ENCODE measurements at places on chromosomes 4 and X. TPM values are rescaled to one million over a fixed set of nuclear protein-coding genes. Genes with fewer than 3 reads are reported as not detected.
A peak's percentile ranks its signal among the peaks of the same experiment; 100 is the strongest.

Gene CRMP1
- 1.3 TPM for total RNA-seq

Gene FAAH2
- not detected for total RNA-seq

Gene USP9X
- 141 TPM for total RNA-seq

Gene LUZP4
- not detected for total RNA-seq

Gene PITX2
- total RNA-seq, result 3.5 TPM

Gene ACE2
- total RNA-seq, result 0.62 TPM

Gene DMP1
- total RNA-seq, result not detected

Gene SPACA5
- total RNA-seq, result not detected

Gene CLIC2
- total RNA-seq, result 12.7 TPM

Gene LRIT3
- 0.62 TPM for total RNA-seq

Gene TACR3
- not detected for total RNA-seq

- no peak for ATAC-seq
Observed at GRCh38 chr4:2598511-2599303, 62.3 kb downstream of the FAM193A start.

DNA sequence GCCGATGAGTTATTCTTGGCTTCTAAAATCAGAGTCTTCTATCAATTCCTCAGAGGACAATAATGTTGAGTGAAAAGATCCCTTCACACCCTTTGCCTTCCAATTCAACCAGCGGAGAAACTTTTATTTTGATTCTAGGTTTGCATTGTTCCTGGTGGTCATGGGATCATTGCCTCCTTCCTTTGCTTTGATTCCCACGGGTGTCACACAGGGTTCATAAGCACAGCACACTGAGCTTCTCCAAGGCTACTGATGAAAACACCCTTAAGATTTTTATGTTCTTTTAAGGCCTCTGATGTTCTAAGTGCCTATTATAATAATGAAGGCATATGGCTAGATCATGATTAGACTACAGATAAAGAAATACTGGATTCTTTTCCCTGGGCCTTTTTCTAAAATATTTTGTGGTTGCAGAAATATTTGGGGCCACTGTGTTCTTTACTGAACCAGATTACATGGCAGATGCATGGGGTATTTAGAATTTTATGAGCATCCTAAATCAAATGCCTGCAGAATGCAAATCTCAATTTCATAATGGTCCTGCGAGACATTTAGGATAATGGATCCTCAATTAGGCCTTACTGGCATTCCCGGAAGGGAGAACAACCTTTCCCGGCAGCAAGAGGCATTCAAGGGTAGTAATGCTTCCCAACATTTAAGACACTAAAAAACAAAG is 43.9 kb upstream of the FGFBP2 start:
- ATAC-seq, result no peak

GRCh38 chr4:85512446-85513205 is 37.7 kb downstream of the ARHGAP24 start:
- no peak for ATAC-seq

GRCh38 chr4:125705681-125706080 is 390.9 kb downstream of the FAT4 start:
- no peak for ATAC-seq

DNA sequence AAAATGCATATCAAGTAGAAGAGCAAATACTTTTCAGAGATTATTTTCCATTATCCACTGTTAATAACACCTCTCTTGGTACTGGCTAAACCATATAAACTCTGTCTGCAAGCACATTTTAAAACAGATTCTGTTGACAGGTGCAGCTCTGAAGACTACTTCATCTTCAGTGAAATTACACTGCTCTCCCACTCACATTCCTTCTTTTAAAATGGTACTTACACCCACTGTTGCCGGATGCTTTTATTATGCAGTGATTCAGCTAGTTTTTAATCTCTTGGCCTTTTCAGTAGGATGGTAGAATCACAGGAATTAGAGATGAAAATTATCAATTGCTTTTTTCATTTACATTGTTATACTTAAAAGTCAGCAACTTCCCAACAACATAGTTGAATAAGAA is 381.6 kb downstream of the GASK1B start:
- ATAC-seq, result no peak

DNA sequence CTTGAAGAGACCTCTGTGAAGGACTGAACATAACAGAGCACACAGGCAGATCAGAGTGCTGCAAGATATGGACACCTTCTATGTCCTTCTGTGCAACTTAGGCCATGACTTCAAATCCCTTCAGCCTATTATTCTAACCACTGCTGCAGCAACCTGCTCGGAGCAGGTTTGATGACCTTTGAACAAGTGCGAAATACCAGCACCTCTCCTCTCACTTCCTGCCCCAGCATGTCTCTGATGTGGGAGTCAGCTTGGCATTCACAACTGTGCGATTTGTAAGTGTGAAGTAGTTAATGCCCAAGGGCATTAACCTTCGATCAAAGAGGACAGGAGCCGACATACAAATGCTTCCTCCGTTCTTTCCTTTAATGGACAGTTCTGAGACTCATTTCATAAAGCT is 1.6 kb upstream of the EXOC1 start:
- ATAC-seq, result no peak

DNA sequence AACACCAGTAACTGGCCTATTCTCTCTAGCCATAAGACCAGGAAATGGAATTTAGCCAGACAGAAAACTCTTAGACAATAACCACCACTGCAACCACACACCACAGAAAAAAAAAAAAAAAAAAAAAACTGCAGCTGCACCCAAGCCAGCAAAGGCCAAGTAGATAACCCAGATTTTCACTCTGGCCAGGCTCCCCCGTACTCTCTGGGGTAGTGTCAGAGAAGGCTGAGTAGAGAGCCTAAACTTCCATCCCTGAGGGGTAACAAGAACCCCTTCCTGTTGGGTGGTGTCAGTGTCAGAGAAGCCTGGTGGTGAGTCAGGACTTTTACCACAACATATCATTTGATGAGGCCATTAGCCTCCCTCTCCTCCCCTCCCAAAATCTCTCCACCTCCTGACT is 5.6 kb upstream of the DLG3 start:
- ATAC-seq, result no peak

- peak; percentile 4 for ATAC-seq
Observed at GRCh38 chr4:128812442-128813235, 3.1 kb downstream of the JADE1 start.

DNA sequence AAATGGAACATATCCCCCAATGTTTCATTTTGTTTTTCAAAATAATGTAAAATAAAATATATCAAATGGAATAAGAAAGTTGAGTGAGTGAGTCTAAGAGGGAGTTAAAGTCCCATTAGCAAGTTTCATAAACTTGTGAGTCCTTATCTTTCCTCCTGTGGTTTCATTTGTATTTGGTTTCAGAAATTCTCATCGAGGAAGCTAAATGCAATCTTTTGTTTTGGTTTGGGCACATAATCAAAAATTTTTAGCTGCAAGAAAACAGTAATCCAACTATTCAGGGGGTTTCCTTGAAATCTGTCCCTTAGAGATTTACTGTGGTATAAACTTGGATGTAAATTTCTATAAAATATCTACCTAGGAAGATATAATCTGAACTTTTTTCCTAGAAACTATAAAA is 124.2 kb downstream of the CAMK2D start:
- no peak for ATAC-seq

GRCh38 chr4:74223801-74224200 is 65.9 kb downstream of the MTHFD2L start:
- ATAC-seq, result no peak

DNA sequence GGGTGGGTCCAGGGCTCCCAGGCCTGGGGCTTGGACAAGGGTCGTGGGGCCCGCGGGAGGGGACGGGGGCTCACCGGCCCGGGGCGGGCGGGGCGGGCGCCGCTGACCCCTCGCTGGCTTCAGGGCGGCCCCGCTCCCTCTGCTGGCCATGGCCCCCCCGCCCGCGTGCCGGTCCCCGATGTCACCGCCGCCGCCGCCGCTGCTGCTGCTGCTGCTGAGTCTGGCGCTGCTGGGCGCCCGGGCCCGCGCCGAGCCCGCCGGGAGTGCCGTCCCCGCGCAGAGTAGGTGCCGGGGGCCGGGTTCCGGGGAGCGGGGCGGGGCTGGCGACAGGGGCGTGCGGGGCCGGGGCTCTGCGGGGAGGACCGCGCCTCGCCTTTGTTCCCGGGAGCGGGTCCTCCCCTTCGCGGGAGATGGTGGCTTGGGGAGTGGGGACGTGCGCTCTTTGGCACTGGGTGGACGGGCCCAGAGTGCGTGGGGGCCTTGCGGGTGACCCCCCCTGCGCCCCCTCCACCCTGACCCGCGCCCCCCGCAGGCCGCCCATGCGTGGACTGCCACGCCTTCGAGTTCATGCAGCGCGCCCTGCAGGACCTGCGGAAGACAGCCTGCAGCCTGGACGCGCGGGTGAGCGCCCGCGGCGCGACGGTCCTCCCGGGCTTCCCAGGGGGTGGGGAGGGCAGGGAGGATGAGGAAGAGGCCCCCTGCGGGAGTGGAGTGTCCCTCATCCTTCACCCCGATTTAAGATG is 16.8 kb upstream of the NAT8L start:
- peak; percentile 19 for ATAC-seq

DNA sequence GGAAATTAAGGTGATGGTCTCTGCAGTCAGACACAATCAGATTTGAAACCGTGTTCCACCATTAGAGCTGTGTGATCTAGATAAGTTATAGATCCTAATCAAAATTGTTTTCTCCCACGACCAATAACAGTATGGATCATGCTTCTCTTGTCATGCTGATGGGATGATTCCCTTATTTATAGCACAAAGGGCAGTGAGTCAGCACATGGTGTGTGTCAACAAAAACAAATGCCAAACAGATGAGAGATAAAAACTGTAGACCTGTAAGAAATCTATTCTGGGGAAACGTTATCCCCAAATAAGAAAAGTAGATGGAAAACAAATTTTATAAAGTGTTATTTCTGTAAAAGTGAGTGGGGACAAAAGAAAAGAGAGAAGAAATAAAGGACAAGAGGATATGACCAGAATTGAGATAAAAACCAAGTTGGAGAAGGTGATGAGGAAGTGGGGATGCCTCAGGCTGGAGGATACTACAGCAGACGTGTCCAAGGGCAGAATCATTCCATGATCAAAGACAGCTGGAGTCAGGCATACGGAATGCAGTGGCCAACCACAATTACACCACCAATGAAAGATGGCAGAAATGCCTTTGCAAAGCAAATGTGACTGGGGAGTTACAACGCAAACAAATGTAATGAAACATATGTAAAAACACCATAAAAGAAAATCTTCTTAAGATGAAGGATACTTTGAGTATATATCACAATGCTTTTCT is 377.8 kb upstream of the PRKX start:
- no peak for ATAC-seq

DNA sequence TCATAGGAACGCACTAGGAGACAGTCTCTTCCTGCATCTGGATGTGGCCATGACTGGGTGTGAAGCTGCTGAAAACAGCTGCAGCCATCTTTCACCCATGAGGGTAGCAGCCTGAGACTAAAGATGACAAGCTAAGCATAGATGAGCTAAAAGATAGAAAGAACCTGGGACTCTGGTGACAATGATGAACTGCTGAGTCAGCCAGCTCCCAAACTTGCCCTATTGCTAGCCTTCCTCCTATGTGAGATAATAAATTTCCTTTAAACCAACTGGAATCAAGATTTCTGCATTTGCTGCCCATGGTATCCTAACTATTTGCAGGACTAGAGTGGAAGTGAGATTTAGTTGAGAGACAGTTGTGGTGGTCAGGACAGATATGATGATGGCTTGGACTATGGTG is 21.0 kb upstream of the PI4K2B start:
- ATAC-seq, result no peak

DNA sequence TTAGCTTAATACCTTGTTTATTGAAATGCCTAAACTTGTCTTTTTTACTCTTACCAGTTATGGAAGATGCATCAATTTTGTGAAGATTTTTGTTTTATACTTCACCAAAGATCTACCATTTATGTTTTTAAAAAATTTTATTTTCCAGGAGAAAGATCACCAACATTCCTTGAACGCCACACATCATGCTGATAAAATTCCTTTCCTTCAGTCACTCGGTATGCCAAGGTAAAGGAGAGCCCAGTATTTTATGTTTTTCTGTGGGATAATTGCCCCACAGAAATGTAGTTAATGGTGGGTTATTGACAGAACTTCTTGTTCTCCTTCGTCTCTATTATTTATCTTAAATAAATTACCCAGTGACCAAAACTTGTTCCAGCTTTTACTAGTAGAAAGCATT is 217.0 kb downstream of the GC start:
- no peak for ATAC-seq

- no peak for ATAC-seq
Observed at GRCh38 chr4:8688908-8689445, 96.4 kb downstream of the CPZ start.

GRCh38 chrX:26845056-26845455 is 618.1 kb downstream of the PPP4R3C start:
- ATAC-seq, result no peak

GRCh38 chrX:40853816-40854123 is 118.4 kb upstream of the MED14 start:
- ATAC-seq, result no peak

GRCh38 chr4:1693131-1693896 is 9.2 kb upstream of the FAM53A start:
- peak; percentile 84 for ATAC-seq

DNA sequence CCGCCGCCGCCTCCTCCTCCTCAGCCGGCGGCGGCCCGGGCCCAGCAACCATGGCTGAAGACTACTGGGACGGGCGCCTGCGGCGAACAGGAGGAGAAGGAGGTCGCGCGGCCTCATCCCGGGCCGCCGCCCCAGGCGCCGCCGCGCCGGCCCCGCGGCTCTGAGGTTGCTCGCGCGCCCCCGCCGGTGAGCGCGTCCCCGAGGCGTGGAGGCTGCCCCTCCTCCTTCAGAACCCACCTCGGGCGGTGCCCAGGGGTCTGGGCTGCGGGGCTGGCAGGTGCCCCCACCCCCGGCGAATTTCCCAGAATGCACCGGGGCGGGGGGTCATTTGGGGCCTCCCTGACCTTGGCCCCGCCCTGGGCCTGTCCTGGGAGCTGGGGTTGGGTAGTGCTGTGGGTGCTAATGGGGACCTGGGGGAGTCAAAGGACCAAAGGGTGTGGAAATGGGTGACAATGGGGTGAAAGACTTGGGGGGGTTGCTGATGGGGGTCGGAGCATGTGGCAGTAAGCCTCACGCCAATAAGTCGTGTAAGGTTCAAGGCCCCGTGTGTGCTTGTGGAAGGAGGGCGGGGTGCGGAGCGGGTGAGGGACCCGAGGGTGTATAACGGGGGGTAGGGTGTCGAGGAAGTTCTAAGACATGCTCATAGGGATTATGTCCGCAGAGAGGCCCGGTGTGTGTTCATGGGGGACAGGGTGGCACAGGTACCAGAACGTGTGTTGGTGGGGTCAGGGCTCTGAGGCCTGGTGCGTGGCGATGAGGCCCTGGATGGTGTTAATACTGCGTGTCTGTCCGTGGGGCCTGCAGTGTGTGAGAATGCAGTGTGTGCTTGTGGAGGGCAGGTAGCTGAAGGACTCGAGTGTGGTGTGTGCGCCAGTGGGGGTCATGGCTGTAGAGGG is 687 bp downstream of the CDK16 start:
- ATAC-seq, result no peak

DNA sequence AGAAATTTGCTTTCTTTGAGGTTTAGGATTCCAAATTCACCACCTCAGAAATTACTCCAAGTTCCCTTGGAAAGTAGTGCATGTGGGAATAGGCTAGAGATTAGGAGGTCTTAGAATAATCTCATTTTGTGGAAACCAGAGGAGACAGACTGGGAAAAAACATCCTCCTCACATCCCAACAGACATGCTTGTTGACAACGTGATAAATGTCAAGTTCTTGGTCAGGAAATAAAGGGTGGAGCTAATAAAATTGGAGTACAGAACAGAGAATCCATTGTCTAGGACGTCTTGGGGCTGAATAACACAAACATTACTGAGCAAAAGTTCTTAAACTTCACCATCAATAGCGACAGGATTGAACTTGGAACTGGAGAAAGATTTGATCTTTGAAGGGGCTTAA is 233.4 kb downstream of the PABPC4L start:
- ATAC-seq, result no peak
